A549 treated with RU486 at 1 μM for 4 hours (cell line): ENCODE measurements at places on chromosomes 6 and 20. TPM values are rescaled to one million over a fixed set of nuclear protein-coding genes. Genes with fewer than 3 reads are reported as not detected.

The ARMC2 gene
- 1.7 to 3.0 TPM (median 1.9 TPM) in 5 replicates for total RNA-seq

The ZSCAN23 gene
- total RNA-seq = not detected in 5 replicates

The C2 gene
- 0.15 to 0.45 TPM (median 0.35 TPM) in 5 replicates for total RNA-seq

The LBP gene
- total RNA-seq = 0.98 to 1.4 TPM (median 1.1 TPM) in 5 replicates

The MUC21 gene
- total RNA-seq = not detected in 5 replicates

The MYLIP gene
- 2.8 to 3.3 TPM (median 3.0 TPM) in 5 replicates for total RNA-seq

The ANKRD6 gene
- total RNA-seq = 1.4 to 2.2 TPM (median 1.8 TPM) in 5 replicates

The EPPIN gene
- not detected in 5 replicates for total RNA-seq

The DYNLT2 gene
- total RNA-seq = 0.27 to 0.70 TPM (median 0.65 TPM) in 5 replicates

The MTFR2 gene
- 7.7 to 13.6 TPM (median 13.1 TPM) in 5 replicates for total RNA-seq

The SMOC2 gene
- not detected in 5 replicates for total RNA-seq

The ECT2L gene
- total RNA-seq = not detected in 5 replicates

The SAMD10 gene
- total RNA-seq = not detected in 5 replicates

The WFDC5 gene
- total RNA-seq = not detected in 5 replicates

The MAP7 gene
- total RNA-seq = 27.1 to 33.3 TPM (median 31.8 TPM) in 5 replicates

The GPX6 gene
- total RNA-seq = not detected in 5 replicates

The CALHM5 gene
- 0.03 to 0.10 TPM (median 0.07 TPM) in 5 replicates for total RNA-seq

The BTBD9 gene
- total RNA-seq = 2.1 to 2.9 TPM (median 2.4 TPM) in 5 replicates

The EYA4 gene
- 8.5 to 11.9 TPM (median 11.0 TPM) in 5 replicates for total RNA-seq

The RAE1 gene
- total RNA-seq = 60.1 to 72.3 TPM (median 69.2 TPM) in 5 replicates

The SLC13A3 gene
- total RNA-seq = 0.03 to 0.13 TPM (median 0.06 TPM) in 3 of 5 replicates, not detected in the others

The SPAG4 gene
- 3.6 to 6.0 TPM (median 4.5 TPM) in 5 replicates for total RNA-seq

The CFB gene
- total RNA-seq = 2.0 to 3.3 TPM (median 2.9 TPM) in 5 replicates

The ZSCAN31 gene
- 1.4 to 3.2 TPM (median 2.4 TPM) in 5 replicates for total RNA-seq

The HLA-DQA2 gene
- total RNA-seq = not detected in 5 replicates

The NFATC2 gene
- total RNA-seq = 6.2 to 8.2 TPM (median 7.5 TPM) in 5 replicates
